ENCODE measurements at places on chromosomes 1 and 21.
A peak's percentile ranks its signal among the peaks of the same experiment; 100 is the strongest.

DNA sequence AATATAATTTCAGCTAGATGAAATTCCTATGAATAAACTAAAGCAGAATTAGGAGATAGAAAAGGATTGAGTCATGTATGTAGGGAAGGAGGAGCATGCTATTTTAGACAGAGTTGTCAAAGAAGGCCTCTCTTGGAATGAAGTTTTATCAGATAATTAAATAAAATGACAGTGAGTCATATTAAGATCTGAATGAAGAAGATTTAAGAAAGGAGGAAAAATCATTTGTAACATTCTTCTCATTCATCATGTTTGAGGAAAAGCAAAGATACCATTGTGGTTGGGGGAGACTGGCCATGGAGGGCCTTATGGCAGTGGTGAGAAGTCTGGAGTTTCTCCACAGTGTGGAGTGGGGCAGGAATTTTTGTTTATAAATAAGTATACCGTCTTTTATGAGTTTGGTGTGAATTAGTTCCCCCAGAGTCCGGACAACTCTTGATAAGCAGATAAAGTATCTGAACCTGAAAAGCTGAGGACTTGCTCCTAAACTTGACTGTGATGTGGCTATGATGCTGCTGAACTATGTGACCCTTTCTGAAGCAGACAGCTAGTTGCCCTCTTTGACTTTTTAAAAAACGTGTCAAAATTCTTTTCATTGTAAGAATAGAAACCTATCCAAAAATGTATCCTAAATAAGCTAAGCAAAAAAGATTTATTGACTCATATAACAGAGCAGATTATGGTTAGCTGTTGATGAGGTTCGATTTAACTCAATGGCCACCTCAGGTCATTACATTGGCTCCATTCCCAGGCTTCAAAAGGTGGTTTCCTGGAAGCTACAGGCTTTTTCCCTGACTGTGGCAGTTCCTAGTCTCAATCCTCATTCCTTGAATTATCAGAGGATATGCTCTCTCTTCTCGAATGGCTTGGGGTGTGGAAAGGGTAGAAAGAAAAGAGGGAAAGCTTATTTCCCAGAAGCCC is 90.8 kb downstream of the LHX9 start:
- no peaks in the 10 kb centered on the region for H3K36me3 ChIP-seq
- no peaks in the 10 kb centered on the region for H3K27me3 ChIP-seq
- H3K4me3 ChIP-seq, result no peak overlapping the region

DNA sequence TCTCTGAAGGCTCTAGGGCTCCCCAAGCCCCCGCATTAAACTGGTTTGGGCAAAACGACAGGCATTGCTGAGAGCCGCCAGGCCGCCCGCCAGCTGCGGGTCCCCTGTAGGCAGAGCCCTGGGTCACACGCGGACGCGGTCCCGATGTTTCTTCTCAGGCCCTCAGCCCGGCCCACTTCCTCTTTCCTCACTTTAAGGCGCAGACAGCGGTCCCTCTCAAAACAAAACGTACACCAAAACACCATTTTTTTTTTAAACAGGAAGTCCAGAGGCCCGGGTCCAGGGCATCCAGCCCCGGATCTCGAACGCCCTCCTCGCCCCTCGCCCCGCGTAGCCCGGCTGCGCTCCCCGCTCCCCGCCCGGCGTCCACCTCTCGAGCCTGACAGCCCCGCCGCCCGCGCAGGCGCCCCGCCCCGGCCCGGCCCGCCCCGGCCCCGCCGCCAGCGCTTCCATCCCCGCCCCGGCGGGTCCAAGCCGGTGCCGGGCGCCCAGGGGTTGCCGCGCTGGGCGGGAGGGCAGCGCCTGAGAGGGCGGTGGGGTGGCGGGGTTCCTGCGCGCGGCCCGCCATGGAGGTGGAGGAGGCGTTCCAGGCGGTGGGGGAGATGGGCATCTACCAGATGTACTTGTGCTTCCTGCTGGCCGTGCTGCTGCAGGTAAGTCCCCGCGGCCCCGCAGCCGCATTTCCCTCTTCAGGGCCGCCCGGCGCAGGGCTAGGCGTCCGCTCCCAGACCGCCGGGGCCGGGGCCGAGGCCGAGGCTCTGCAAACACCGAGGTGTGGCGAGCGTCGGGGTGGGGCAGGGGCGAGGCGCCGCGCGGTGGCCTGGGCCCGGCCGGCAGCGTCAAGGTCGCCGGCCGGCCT is at the start of gene SLC22A15:
SLC22A15 (plus strand) TSS at position 452 of the 859 bp plus-strand sequence; CDS start at position 567, 115 bp downstream.
- peaks cover 30% of the 10 kb centered on the region for H3K4me1 ChIP-seq
- no peaks in the 10 kb centered on the region for H3K36me3 ChIP-seq
- no peaks in the 10 kb centered on the region for H3K27me3 ChIP-seq
- peak within 1 kb of the TSS; percentile 92 for H3K27ac ChIP-seq

GRCh38 chr1:35454616-35455015 is 102.6 kb downstream of the KIAA0319L start:
- no peaks in the 10 kb centered on the region for H3K27me3 ChIP-seq
- no peak overlapping the region for H3K4me3 ChIP-seq
- no peak for DNase-seq
- peaks cover 15% of the 10 kb centered on the region for H3K36me3 ChIP-seq

DNA sequence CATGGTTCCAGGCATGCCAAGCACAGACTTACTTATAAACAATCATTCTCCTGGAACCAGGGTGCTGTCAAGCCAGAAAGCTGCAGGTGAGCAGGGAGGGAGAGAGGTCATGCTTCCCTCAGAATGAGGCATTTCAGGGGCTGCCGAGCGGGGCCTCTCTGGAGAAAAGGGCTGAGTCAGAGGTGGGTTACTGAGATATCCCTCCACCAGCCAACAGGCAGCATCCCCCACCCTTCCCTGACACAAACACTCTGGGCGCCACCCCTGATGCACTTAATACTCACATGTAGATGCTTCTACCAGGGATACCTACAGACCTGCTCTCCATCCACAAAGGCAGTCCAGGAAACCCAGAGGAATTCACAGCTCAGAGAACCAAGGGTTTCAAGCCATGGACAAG is 13.1 kb downstream of the STK40 start:
- peaks cover 36% of the 10 kb centered on the region for H3K4me1 ChIP-seq
- no peaks in the 10 kb centered on the region for H3K27me3 ChIP-seq
- DNase-seq, result no peak
- peak overlapping the region; percentile 71 for H3K27ac ChIP-seq

GRCh38 chr1:33349081-33349759 is 28.3 kb upstream of the A3GALT2 start:
- peaks cover 40% of the 10 kb centered on the region for H3K4me1 ChIP-seq
- H3K4me3 ChIP-seq, result peak overlapping the region; percentile 69
- peak overlapping the region; percentile 69 for H3K27ac ChIP-seq
- H3K36me3 ChIP-seq, result peaks cover 23% of the 10 kb centered on the region
- no peak for DNase-seq

- H3K4me3 ChIP-seq, result peak overlapping the region; percentile 26
- H3K4me1 ChIP-seq, result peaks cover 21% of the 10 kb centered on the region
- no peak for DNase-seq
- H3K27me3 ChIP-seq, result no peaks in the 10 kb centered on the region
- H3K36me3 ChIP-seq, result no peaks in the 10 kb centered on the region
Measured at GRCh38 chr1:111222308-111223125, 5.0 kb upstream of the CHI3L2 start.

DNA sequence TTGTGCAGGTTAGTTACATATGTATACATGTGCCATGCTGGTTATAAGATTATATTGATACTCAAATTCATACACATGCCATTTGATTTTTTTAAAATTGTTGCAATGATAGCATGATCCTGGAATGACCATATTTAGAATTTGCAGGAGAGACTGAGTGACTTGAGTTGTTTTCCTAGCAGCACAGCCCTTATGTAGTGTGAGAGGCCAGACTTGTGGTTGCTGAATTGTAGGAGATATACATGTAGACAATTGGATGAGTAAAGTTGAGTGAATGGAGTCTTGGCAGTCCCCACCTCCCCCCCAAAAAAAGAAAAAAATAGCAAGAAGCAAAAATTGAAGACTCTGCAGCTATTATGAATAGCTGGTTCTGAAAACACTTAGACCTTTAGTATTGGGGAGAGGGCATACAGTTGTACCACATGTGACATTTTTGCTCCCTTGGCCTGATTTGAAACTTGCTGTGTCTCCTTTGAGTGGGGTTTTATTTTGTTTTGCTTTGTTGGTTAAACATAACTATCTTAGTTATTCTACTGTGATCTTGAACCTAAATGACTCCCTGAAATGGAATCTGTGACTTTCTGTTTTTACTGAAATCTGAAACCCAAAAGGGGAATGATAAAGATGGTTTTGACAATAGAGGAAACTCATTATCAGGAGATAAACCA is 280.3 kb downstream of the HMCN1 start:
- H3K27me3 ChIP-seq, result no peaks in the 10 kb centered on the region
- no peak for DNase-seq
- H3K36me3 ChIP-seq, result no peaks in the 10 kb centered on the region
- no peaks in the 10 kb centered on the region for H3K4me1 ChIP-seq
- no peak overlapping the region for H3K4me3 ChIP-seq
- no peak overlapping the region for H3K27ac ChIP-seq

GRCh38 chr1:77739235-77739634 is 20.4 kb downstream of the USP33 start:
- no peak overlapping the region for H3K4me3 ChIP-seq
- no peak overlapping the region for H3K27ac ChIP-seq
- H3K36me3 ChIP-seq, result no peaks in the 10 kb centered on the region
- DNase-seq, result no peak

GRCh38 chr1:97608272-97608671 is 312.6 kb downstream of the DPYD start:
- no peak for DNase-seq
- no peak overlapping the region for H3K4me3 ChIP-seq
- H3K4me1 ChIP-seq, result no peaks in the 10 kb centered on the region

DNA sequence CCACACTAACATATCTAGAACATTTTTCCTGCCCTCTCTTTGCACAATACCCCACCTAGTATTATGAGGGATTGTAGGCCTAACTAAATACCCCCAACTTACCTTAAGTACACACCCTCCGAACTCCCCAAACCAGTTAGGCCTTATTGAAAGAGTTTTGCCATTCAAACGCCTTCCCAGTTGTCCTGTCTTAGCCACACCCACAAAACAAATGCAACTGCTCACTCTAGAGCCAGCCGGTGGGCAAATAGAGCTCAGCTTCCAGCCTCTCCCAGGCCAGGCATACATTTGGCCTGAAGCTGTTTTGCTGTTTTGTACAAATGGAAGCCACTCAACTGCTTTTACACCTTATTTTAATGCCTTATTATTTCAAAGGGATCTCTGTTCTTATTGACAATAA is 224.2 kb upstream of the RUNX1 start:
- H3K4me1 ChIP-seq, result peaks cover 41% of the 10 kb centered on the region
- H3K27me3 ChIP-seq, result no peaks in the 10 kb centered on the region
- no peak overlapping the region for H3K27ac ChIP-seq
- no peak overlapping the region for H3K4me3 ChIP-seq

All from keratinocyte (primary cell).